ENCODE measurements at places on chromosomes 2 and 18. TPM values are rescaled to one million over a fixed set of nuclear protein-coding genes. Genes with fewer than 3 reads are reported as not detected.
A peak's percentile ranks its signal among the peaks of the same experiment; 100 is the strongest.

NCKAP1 gene
- total RNA-seq, result 136 TPM

IRS1 gene
- total RNA-seq, result 7.4 TPM

REG1A gene
- 0.56 TPM for total RNA-seq

TXNDC2 gene
- 0.44 TPM for total RNA-seq

MRPS5 gene
- 58.7 TPM for total RNA-seq

COBLL1 gene
- 2.5 TPM for total RNA-seq

MC2R gene
- total RNA-seq, result 0.15 TPM

KHK gene
- total RNA-seq, result 5.0 TPM

- ATAC-seq, result peak; percentile 80
Observed at GRCh38 chr2:133674433-133675331, 106.4 kb upstream of the NCKAP5 start.

DNA sequence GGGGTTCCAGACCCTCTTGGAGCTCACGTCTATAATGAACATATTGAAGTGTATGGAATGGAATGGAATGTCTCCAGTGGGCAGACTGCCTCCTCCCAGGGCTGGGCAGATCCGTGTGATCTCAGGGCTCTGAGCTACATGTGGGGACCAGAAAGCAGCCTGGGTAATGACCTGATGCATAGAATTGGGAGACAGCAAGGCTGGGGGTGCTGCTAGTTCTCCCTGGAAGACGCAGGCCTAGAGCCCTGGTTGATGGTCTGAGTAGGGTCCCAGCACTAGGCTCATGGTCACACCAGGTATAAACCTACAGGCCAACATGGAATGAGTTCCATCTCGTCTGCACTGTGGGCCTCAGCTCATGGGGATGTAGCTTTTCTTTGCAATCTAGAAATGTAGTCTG is 46.7 kb downstream of the ACAA2 start:
- ATAC-seq, result no peak

DNA sequence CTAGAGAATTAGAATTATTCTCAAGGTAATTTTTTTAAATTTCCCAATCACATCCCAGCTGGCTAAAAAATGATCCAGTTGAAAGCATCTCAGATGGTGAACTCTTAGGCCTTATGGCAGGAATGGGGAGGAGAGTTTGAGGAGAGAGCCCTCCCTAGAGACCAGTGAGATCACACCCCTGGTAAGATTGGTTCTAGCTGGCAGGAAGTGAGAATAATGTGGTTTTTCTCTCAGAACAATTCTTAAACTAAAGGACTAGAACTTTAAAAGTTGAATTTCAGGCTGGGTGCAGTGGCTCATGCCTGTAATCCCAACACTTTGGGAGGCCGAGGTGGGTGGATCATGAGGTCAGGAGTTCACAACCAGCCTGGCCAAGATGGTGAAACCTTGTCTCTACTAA is 120.2 kb downstream of the MYO3B start:
- no peak for ATAC-seq

- ATAC-seq, result no peak
Observed at GRCh38 chr2:216320852-216321251, 51.4 kb downstream of the MARCHF4 start.

GRCh38 chr2:159226059-159226461 is 60.4 kb downstream of the WDSUB1 start:
- ATAC-seq, result no peak

GRCh38 chr2:150944315-150944714 is 317.3 kb downstream of the RBM43 start:
- ATAC-seq, result no peak

Measured in motor neuron (in vitro differentiated cells).